ENCODE measurements at places on chromosomes 2 and 18.

GRCh38 chr18:66156946-66157687, 406.3 kb downstream of the CDH7 start:
- DNase-seq: no peak

GRCh38 chr2:28268386-28268785, 124.3 kb upstream of the FOSL2 start:
- no peak for DNase-seq

DNA sequence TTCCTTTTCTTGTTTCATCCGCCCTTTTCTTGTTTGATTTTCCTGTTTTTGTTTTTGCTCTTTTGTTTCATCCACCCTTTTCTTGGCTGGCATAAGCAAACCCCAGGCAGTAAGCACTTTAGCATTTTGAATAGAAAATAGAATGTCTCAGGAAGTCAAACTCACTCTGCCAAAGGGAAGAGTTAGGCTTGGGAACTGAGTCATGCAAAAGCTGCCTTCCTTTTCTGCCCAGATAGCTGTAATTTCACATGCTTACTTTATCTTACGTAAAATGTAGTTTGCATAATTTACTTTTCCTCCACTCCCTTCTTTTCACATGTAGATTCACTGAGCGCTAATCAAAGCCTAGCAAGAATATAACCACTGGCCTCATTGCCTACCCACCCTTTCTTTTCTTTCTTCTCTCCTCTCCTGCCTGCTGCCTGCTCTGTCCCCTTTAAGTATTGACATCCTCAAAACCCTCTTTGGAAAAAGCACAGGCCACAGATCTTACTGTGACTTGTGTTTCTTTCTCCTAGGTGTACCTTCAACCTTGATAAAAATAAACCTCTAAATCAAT, 48.4 kb downstream of the CNGA3 start:
- DNase-seq: no peak

GRCh38 chr2:208571764-208572131, 165.2 kb downstream of the PTH2R start:
- DNase-seq: no peak

DNA sequence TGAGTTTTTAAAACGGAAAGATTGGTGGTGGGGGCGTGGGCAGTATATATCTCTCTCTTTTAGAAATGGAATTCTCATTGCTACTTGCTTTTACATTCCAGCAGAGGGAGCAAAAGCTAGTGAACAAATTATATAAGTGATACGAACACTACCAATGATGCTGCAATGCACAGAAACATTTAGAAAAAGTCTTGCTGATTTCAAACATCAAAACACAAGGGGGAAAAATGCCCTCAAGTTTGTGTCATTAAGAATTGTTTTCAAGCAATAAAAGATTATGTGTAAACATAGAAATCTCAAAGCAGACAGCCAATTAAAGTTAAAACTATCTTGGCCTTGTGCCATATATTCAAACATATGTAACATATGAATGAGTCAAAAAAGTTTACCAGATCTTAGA, 296.3 kb upstream of the KCNJ3 start:
- no peak for DNase-seq

- DNase-seq: no peak
These were observed 53.6 kb downstream of the PARD6G start for GRCh38 chr18:80193701-80194100.

All from T-helper 9 cell (primary cell).